Uterus (tissue), 4 donors: ENCODE measurements at places on chromosomes 16 and 17. TPM values are rescaled to one million over a fixed set of nuclear protein-coding genes. Genes with fewer than 3 reads are reported as not detected.

ADAT1 gene
- 56.2 TPM for total RNA-seq

LITAFD gene
- not detected for total RNA-seq

CDH15 gene
- not detected for total RNA-seq

KRTAP9-4 gene
- total RNA-seq, result not detected

GPR142 gene
- total RNA-seq, result not detected

ZNF668 gene
- 6.4 TPM for total RNA-seq

VAT1L gene
- 3.8 TPM for total RNA-seq

NECAB2 gene
- total RNA-seq, result not detected

RGS9 gene
- total RNA-seq, result 19.1 TPM

NTHL1 gene
- total RNA-seq, result 24.3 TPM

KRTAP2-2 gene
- total RNA-seq, result not detected

C17orf67 gene
- not detected for total RNA-seq

DNA sequence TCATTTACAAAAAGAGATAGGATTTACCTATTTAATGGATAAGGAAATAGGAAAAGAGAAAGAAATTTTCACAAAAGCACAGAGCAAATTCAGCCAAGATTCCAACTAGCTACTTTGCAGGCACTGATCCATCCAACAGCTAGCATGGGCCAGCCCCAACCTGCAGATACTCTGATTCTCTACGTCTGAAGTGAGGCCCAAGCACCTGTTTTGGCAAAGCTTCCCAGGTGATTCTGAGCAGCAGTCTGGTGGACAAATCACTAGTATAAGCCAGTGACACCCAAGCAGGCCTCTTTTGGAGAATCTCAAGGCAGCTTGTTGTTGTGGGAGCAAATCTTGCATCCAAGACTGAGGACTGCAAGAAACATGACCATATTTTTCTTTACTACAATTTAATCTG, 20.9 kb upstream of the CALB2 start:
- H3K27me3 ChIP-seq, result no peaks in the 10 kb centered on the region
- no peaks in the 10 kb centered on the region for H3K36me3 ChIP-seq
- no peak for DNase-seq

GRCh38 chr17:50198026-50198669, 3.3 kb downstream of the COL1A1 start:
- peaks cover 8% of the 10 kb centered on the region for H3K4me1 ChIP-seq
- no peaks in the 10 kb centered on the region for H3K36me3 ChIP-seq
- peak; percentile 57 for DNase-seq
- no peaks in the 10 kb centered on the region for H3K27me3 ChIP-seq

DNA sequence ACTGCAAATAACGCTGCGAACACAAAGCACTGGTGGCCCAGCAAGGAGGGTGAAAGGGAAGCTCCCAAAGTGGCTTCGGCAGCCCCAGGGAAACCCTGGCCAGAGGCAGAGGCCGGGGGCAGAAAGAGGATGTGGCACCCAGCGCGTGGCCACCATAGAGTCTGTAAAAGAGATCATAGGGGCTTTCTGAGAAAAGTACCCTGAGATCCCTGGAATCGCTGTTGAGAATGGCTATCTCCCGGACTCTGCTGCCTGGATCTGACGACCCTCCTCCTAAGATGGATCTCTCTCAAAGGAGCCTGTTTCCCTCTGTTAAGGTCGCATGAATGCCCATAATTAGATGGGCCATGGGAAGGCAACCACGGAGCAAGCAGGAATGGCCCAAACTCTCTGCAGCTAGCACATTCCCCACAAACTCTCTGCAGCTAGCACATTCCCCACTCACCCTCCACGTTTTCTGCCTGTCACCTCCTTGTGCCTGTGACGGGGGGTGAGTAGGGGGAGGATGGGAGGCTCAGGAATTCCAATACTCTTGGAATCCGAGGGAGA, 364.4 kb downstream of the XYLT1 start:
- no peak for DNase-seq
- H3K4me3 ChIP-seq, result no peak overlapping the region
- no peaks in the 10 kb centered on the region for H3K27me3 ChIP-seq
- no peak overlapping the region for H3K27ac ChIP-seq

GRCh38 chr17:44568945-44569858, 11.9 kb downstream of the FZD2 start:
- no peak overlapping the region for H3K4me3 ChIP-seq
- no peaks in the 10 kb centered on the region for H3K36me3 ChIP-seq
- DNase-seq, result no peak
- no peaks in the 10 kb centered on the region for H3K4me1 ChIP-seq
- no peak overlapping the region for H3K27ac ChIP-seq
- H3K27me3 ChIP-seq, result no peaks in the 10 kb centered on the region

- peak; percentile 39 for DNase-seq
- H3K27me3 ChIP-seq, result no peaks in the 10 kb centered on the region
- peak overlapping the region; percentile 47 for H3K27ac ChIP-seq
- H3K36me3 ChIP-seq, result no peaks in the 10 kb centered on the region
- H3K4me1 ChIP-seq, result no peaks in the 10 kb centered on the region
Measured at GRCh38 chr17:4858068-4858881, 25.1 kb downstream of the MINK1 start.

DNA sequence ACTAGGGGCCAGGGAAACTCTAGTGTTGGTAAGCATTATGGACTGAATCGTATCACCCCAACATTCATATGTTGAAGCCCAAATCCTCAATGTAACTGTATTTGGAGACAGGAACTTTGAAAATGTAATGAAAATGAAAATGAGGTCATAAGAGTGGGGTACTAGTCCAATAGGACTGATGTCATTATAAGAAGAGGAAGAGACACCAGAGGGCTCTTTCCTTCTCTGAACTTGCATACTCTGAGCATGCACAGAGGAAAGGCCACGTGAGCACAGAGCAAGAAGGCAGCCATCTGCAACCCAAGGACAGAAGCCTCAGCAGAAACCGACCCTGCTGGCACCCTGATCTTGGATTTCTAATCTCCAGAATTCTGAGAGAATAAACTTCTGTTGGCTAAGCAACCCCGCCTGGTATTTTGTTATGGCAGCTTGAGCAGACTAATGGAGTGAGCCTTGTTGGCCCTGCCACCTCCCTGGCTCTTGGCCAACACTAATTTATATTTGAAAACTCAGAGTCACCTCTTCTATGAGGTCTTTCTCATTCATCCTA, 273.4 kb downstream of the NTN1 start:
- no peak overlapping the region for H3K27ac ChIP-seq
- no peak overlapping the region for H3K4me3 ChIP-seq
- no peak for DNase-seq
- no peaks in the 10 kb centered on the region for H3K27me3 ChIP-seq
- no peaks in the 10 kb centered on the region for H3K4me1 ChIP-seq

DNA sequence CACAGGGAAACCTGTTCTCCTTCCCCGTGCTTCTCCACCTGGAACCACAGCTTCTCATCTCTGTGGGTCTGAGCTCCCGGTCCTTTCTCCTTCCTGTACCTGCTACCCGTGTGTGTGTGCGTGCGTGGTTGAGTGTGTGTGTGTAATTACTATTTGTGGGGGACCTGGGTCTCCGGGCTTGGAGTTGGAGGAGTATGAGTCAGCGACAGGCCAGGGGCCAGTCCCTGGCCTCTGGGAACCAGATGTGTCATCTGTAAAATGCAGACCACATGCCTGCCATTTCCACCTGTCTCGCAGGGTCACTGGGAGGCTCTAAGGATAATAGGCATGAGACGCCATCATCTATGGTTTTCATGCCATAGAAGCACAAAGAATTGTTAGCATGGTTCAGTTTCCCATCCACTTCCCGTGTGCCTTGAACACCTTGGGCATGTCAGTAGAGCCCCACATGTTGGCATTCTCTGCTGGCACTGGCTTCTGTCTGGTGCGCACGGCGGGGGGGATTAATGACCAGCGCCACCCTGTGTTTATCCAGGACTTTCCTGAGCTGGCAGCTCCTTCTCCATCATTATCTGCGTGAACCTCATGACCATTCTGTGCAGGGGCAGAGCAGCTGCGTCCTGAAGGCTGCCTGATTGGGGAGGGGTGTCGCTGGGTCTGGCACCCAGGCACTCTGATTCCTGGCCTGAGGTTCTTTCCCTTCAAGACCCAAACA, 1.5 kb downstream of the ZNF205 start:
- no peaks in the 10 kb centered on the region for H3K36me3 ChIP-seq
- DNase-seq, result no peak
- no peaks in the 10 kb centered on the region for H3K4me1 ChIP-seq
- H3K4me3 ChIP-seq, result no peak overlapping the region
- no peak overlapping the region for H3K27ac ChIP-seq
- H3K27me3 ChIP-seq, result no peaks in the 10 kb centered on the region

DNA sequence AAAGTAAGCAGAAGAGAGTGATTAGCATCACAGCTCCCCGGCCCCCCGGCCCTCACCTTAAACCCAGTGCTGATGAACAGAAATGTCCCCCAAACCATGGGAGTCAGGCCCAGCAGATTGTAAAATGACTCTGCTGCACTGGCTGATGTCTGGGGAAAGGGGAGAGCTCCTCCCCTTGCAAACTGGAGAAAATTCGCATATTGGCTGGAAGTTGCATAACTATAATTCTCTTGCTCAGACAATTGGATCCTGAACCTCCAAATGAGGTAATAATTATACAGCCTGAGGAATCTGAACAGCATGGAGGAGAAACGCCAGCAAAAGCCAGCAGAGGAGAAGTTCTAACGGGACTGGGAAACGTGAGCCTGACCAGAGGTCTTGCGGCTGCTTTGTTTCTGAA, 109.7 kb downstream of the C16orf95 start:
- no peak overlapping the region for H3K4me3 ChIP-seq
- no peaks in the 10 kb centered on the region for H3K27me3 ChIP-seq
- no peak overlapping the region for H3K27ac ChIP-seq
- H3K36me3 ChIP-seq, result no peaks in the 10 kb centered on the region

- H3K36me3 ChIP-seq, result no peaks in the 10 kb centered on the region
- H3K4me1 ChIP-seq, result no peaks in the 10 kb centered on the region
- DNase-seq, result no peak
- H3K4me3 ChIP-seq, result no peak overlapping the region
Measured at GRCh38 chr17:51366866-51367265, 106.5 kb downstream of the UTP18 start.

GRCh38 chr17:59357219-59357697, 25.8 kb downstream of the YPEL2 start:
- no peaks in the 10 kb centered on the region for H3K27me3 ChIP-seq
- H3K27ac ChIP-seq, result no peak overlapping the region
- H3K4me1 ChIP-seq, result peaks cover 7% of the 10 kb centered on the region
- no peak for DNase-seq
- no peak overlapping the region for H3K4me3 ChIP-seq

- no peaks in the 10 kb centered on the region for H3K4me1 ChIP-seq
- DNase-seq, result no peak
- H3K27me3 ChIP-seq, result no peaks in the 10 kb centered on the region
- H3K4me3 ChIP-seq, result no peak overlapping the region
Measured at GRCh38 chr16:80059836-80060235, 459.3 kb upstream of the MAF start.

DNA sequence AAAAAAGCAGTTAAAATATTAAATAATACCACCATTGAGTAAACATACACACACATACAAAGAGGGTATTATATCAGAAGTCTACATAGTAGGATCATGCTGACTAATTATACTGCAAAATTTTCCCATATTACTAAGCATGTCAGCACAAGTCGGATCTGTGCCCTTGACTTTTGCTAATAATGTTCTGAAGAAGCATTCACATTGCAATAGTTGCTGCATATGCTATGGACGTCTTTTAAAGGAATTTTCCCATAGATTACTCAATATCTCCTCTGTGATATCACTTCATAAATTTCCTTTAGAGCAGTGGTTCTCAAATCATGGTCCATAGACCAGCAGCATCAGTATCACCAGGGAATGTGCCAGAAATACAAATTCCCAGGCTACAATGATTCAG, 110.9 kb upstream of the NUDT7 start:
- H3K36me3 ChIP-seq, result no peaks in the 10 kb centered on the region
- no peaks in the 10 kb centered on the region for H3K27me3 ChIP-seq
- no peaks in the 10 kb centered on the region for H3K4me1 ChIP-seq

GRCh38 chr16:4989391-4990006, 31.4 kb downstream of the SEC14L5 start:
- no peak overlapping the region for H3K4me3 ChIP-seq
- H3K36me3 ChIP-seq, result no peaks in the 10 kb centered on the region
- H3K27me3 ChIP-seq, result peaks cover 31% of the 10 kb centered on the region
- DNase-seq, result no peak
- H3K27ac ChIP-seq, result no peak overlapping the region
- no peaks in the 10 kb centered on the region for H3K4me1 ChIP-seq

- no peak overlapping the region for H3K27ac ChIP-seq
- peaks cover 14% of the 10 kb centered on the region for H3K27me3 ChIP-seq
- H3K4me1 ChIP-seq, result no peaks in the 10 kb centered on the region
- DNase-seq, result peak; percentile 44
Measured at GRCh38 chr17:48636177-48637018, 10.2 kb upstream of the HOXB9 start.

GRCh38 chr17:6567528-6568183, 11.3 kb upstream of the PITPNM3 start:
- no peaks in the 10 kb centered on the region for H3K27me3 ChIP-seq
- no peak overlapping the region for H3K4me3 ChIP-seq
- H3K27ac ChIP-seq, result no peak overlapping the region
- DNase-seq, result no peak

- DNase-seq, result no peak
- no peaks in the 10 kb centered on the region for H3K36me3 ChIP-seq
- H3K27me3 ChIP-seq, result no peaks in the 10 kb centered on the region
- H3K27ac ChIP-seq, result no peak overlapping the region
Measured at GRCh38 chr16:65967376-65967775, 399.1 kb upstream of the CDH5 start.

GRCh38 chr17:45394913-45395568, 37.6 kb downstream of the ARHGAP27 start:
- no peaks in the 10 kb centered on the region for H3K4me1 ChIP-seq
- H3K36me3 ChIP-seq, result no peaks in the 10 kb centered on the region
- peak overlapping the region; percentile 14 for H3K4me3 ChIP-seq
- H3K27ac ChIP-seq, result no peak overlapping the region
- DNase-seq, result peak; percentile 62

- H3K4me1 ChIP-seq, result no peaks in the 10 kb centered on the region
- no peak overlapping the region for H3K4me3 ChIP-seq
- no peaks in the 10 kb centered on the region for H3K36me3 ChIP-seq
- no peaks in the 10 kb centered on the region for H3K27me3 ChIP-seq
- DNase-seq, result no peak
- no peak overlapping the region for H3K27ac ChIP-seq
Measured at GRCh38 chr16:83886199-83886971, 12.5 kb upstream of the MLYCD start.
